Iris pigment epithelial cell (primary cell): ENCODE measurements at places on chromosomes 2 and 18.
A peak's percentile ranks its signal among the peaks of the same experiment; 100 is the strongest.

GRCh38 chr18:12921178-12921577, 26.6 kb upstream of the SEH1L start:
- no peak for DNase-seq

DNA sequence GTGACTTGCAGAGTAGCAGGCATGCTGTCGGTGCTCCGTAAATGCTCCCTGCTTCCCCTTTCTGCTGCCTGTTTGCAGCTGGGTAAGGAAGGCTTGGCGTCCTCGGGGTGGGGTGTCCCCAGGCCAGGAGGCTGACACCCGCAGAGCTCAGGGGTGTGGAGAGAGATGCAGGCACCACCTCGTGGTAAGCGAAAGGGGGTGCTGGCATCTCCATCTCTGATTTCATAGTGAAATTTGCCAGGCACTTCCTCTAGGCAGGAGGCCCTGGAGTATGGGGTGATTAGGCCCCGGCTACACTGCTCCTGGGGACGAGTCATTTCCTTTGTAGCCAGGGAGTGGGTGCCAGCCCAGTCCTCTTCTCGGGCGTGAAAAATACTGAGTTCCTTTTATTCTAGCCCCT, 160.4 kb downstream of the KLHL29 start:
- DNase-seq, result peak; percentile 33

DNA sequence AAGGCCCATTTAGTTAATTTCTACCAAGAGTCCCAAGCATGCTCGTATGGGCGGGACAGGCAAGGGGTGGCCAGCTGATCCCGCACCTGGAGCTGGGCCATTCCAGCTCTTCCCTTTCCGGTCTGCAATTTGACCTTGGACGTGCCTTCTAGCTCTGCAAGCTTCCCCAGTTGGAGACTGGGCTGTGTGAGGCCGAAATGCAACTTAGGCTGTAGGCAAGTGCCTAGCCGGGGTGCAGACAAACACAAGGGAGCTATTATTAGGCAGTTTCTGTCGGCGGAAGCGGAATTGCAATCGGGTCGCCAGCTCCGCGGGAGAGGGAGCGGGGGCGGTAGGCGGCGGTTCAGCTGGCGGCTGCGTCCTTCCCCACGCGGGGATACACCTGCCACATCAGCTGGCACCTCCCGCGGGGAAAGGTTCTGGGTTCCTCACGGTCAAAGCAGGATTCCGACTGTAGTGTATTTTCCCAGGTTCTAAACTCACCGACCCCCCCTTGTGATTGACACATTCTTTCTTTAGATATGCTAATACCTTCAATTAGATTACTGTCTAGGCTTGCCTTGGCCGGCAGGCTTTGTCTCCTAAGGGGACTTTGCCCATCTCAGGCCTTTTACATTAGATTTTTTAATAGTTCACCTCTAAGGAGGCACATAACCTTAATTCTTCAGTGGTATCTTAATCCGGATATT, 17.1 kb upstream of the ZNF532 start:
- no peak for DNase-seq

- DNase-seq, result no peak
These were observed 28.8 kb downstream of the LIPG start for GRCh38 chr18:49590608-49591007.

- DNase-seq, result no peak
These were observed 1.4 kb upstream of the XRCC5 start for GRCh38 chr2:216107760-216108159.

DNA sequence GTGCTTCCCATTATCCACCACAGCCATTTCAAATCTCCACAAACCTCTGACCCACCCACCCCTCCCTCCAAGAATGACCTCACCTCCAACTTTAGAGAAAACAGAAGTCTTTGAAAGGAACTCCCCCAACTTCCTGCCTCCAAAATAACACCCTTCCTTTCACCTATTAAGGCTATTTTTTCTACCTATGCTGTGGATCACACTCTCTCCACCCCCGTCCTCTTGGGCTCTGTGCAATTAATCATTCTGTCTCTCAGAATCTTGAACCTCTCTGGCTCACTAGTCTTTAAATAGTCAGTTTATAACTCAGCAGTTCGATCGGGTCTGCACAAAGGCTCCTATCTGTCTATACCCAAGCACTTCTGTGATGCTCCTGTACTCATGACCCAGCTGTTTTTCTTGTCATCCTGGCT, 37.3 kb upstream of the XPO1 start:
- no peak for DNase-seq

DNA sequence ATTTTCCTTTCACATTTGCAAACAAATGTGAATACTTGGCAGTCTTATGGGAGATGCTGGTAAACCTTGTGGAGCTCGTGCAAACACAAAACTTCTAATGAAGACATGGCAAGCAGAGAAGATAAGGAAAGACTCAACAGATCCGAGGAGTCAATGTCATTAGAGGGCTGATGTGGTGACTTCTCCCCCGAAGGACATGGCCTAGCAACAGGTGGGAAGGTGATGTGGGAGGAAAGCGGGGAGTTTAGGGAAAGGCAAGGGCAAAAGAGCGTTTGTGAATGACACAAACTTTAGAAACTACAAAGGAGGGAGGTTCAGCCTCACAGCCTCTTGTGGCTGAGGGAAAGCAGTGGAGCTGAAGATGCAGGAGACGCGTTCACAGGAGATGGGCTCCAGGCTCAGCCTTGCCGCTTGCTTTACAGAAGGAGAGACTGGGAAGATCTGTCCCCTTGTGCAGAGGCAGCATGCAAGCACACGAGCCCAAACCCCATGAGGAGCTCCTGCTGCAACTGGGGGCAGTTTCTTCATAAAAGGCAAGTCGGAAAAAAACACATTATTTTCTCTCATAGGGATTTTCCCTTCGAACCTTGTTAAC, 86.6 kb downstream of the SOWAHC start:
- peak; percentile 5 for DNase-seq

- DNase-seq, result no peak
These were observed 1111.9 kb upstream of the GYPC start for GRCh38 chr2:125543968-125544514.

DNA sequence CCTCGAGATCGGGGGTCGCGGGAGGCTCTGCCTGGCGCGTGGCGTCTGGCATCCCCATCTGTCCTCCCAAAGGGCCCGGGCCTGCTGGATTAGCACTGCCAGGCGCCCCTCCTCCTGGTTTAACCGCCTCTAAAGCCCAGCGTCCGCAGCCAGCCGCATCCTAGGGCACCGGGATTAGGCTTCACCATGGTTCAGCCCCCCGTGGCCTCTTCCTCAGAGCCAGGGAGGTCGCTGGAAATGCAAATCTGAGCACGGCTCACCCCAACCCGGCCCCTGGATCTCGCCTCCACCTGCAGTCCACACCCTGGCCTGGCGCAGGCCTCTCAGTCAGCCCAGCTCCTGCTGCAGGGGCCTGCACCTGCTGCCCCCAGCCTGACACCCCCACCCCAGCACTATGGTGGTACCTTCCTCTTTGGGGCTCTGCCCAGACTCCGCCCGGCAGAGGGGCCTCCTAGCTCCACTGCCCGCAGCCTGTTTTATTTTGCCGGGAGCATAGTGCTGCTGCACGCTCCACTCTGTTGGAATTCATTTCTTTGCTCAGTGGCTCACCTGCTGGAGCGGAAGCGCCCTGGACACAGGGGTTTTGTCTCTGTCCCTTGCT, 13.2 kb downstream of the PRELID3A start:
- DNase-seq, result no peak

GRCh38 chr2:65678779-65679391, 246.5 kb upstream of the SPRED2 start:
- no peak for DNase-seq

- no peak for DNase-seq
These were observed at the start of gene SPHKAP for GRCh38 chr2:228181098-228182019. Gene SPHKAP (minus strand): TSS chr2:228181687. CDS start chr2:228181598, 89 bp downstream.

DNA sequence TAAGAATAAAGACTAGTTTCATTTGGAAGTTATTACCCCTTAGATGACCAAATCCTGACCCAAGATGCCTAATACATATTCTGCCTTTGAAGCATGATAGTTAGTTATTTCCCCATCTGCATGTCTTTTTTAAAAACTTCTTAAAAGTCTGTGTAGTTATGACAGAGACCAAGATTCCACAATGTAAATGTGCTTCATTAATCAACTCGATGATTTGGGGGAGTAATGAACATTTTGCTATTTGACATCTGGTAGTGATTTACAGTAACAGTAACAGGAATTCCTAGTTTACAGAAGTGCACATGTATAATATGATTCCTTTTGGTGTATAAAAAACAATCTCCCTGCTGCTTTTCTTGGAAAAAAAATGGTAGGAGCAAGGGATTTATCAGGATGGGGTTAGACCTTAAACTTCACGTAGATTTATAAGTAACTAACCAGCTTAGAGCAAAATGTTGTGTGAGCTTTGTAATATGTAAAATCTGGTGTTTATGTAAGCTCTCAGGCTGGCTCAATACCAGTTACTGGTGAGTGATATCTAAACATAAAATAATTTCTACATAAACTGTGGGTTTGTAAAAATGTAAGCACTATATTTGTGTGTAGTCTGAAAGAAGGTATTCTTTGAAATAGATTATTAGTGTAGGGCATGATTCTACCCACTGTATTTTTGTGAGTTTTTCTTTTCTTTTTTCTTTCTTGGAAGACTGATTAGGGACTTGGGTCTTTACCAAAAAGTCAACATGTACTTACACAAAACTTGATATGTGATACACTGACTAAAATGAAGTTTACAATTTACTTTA, 641.6 kb downstream of the EPHA4 start:
- no peak for DNase-seq
